NCI-H82 (cell line): ENCODE measurements at places on chromosomes 3 and 15.

DNA sequence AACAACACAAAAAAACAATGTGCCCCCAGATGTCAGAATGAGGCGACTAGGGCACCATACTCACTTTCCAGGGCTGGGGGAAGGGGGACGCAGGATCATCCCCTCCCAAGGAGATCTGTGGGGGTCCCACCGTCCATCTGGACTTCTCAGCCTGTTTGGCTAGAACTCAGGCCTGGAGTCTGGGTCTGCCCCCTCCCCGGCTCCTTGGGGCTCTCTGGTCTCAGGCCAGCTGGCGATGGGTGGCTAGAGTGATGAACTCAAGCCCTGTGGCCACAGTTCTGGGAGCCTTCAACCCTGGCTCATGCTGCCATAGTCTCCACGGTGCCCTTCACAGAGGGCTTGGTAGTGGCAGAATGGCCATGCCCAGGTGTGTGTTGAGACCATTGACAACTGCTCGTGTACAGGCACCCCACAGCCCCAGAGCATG is 13.6 kb downstream of the ZBTB47 start:
- no peak for DNase-seq

DNA sequence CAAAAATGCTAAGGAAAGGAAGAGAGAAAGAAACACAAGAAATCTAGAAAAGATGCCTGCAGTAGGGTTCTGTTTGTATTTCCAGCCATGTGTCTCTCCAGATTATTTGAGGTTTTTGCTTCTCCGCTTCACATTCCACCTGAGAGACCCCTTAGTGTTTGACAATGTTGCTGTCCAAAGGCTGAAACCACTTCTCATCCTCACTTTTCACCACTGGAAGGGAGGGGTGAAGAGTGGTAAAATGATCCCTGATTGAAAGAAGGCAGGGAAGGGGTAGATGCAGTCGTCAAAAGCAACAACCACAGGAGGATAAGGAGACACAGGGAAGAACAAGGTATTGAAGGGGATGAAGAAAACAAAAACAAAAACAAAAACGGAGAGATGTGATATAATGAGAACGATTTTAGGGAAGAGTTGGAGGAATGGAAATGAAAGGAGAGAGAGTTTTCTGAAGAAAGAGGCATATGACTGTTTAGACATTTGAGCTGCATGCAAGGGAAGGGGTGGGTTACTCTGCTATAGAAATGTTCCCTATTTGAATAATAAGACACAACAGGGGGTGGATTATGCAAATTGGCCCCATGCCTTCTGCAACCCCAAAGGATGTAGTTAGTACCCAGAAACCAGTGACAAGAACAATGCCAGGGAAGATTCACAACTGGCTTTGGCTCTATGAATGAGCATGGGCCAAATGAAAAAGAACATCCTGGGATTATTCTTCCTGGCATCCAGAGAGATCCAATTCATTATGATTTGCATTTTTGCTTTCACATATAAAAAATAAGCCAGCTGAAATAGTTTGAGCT is 235.9 kb downstream of the GAP43 start:
- DNase-seq, result no peak

GRCh38 chr3:146203776-146204175 is 42.8 kb upstream of the PLOD2 start:
- no peak for DNase-seq

GRCh38 chr3:189947068-189947467 is 173.6 kb downstream of the P3H2 start:
- no peak for DNase-seq

DNA sequence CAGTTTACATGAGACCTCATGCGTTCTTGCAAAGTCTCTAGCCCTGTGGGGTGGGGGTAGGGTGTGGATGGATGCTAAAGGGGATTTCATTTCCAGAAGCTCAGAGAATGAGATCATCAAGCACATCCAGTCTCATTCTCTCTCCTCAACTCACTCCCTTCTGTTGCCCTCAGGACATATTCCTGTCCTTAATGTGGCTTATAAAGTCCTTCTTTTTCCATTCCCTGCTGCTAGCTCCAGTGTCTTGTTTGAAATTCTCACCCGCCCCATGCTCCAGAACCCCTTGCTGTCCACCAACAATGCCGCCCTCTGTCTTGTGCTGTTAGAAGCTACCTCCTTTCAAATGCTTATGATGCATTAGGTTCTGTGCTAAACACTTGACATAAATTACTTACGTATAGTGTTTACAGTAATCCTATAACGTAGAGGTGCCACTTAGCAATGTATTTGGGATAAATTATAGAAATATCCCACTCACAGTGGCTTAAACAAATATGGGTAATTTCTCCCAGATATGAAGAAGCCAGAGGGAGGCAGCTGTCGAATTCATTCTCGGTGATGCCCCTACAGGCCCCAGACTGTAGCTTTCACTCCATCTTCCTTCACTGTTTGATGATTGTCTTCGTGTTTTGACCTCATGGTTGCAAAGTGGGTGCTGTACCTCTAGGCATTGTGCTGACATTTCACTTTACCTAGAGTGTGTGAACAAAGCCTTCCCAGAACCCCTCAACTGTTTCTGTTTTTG is 273.1 kb upstream of the TBL1XR1 start:
- DNase-seq, result no peak

DNA sequence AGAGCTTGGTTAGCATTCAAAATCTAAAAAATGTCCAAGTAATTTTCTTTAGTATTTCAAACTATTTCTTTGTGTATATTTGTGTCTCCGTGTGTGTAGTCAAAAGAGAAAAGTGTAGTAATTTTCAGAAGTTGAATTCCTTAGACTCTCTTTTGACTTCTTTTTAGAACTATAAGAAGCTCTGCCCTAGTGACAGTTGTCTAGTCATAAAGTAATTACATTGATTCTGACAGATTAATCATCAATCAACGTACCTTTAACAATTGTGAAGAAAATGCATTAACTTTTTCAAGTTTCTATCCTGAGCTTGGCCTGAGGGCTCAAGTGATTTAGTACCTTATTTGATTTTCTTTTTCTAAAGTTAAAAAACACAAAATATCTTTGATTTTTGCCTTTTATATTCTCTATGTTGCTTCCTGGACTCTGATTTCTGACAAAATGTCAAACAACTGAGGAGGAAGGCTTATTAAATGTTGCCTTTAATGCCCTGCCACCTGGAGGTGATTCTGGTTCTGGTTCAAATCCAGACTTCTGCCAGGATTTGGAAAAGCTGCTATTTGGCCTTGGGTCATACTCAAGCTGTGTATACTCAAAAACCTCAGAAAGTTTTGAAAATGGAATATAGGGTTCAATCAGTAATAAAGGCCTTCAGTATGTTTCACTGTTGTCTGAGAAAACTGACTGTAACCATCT is 653.6 kb downstream of the NSUN3 start:
- DNase-seq, result peak; percentile 38

DNA sequence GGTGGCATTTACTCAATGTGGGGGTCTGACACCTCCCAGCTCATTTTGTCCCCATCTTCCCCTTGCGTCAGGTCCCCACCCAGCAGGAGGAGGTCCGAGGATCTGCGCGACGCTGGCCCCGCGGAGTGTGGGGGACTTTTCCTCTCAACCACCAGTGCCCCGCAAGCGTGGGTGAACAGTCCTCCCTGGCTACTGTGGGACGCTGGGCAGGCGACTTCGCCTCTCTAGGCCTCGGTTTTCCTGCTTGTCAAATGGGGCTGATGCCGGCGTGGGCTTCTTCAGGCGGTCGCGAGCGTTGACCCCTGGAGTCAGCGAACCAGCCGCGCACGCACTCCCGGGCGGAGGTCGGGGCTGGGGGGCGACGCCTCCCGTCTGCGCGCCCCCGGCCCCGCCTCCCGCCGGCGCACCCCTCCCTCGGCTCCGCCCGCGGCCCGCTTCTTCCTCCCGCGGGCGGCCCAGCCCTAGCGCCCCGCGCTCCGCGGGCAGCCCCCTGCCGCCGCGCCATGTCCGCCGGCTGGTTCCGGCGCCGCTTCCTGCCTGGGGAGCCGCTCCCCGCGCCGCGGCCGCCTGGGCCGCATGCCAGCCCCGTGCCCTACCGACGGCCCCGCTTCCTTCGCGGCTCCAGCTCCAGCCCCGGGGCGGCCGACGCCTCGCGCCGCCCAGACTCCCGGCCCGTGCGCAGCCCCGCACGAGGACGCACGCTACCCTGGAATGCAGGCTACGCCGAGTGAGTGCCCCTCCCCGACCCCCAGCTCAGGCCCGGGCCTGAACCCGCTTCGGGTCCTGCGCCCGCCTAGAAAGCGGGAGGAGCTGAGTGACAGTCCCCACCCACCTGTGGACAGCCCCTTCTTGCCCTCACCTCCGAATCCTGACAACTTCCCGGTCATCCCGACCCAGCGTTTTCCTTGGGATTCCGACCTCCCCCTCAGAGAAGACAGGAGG is at the start of gene PPM1M:
TSS of gene PPM1M (plus strand) at position 438 of the 942 bp plus-strand sequence. CDS start at position 504, 66 bp downstream.
- peak; percentile 36 for DNase-seq

GRCh38 chr3:23256741-23257435 is 53.8 kb downstream of the UBE2E2 start:
- peak; percentile 8 for DNase-seq

DNA sequence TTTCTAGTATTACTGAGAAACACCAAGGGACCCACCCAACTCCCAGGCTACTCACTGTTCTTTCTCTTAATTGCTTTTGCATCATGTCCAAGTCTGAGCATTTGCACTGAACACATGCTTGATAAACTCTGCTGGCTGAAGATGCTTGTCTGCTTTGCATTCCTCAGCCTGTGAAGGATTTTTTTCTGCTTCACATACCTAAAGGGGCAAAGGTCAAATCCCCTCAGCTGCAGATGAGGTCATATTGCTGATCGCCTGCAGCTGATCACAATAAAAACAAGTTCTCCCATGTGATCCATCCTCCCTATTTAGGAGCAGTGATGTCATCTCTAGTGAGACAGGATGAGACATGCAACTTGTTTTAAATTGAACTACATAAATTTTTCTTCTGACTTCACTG is 84.6 kb upstream of the DCBLD2 start:
- no peak for DNase-seq

GRCh38 chr3:107904536-107905066 is 186.2 kb downstream of the CD47 start:
- DNase-seq, result no peak

DNA sequence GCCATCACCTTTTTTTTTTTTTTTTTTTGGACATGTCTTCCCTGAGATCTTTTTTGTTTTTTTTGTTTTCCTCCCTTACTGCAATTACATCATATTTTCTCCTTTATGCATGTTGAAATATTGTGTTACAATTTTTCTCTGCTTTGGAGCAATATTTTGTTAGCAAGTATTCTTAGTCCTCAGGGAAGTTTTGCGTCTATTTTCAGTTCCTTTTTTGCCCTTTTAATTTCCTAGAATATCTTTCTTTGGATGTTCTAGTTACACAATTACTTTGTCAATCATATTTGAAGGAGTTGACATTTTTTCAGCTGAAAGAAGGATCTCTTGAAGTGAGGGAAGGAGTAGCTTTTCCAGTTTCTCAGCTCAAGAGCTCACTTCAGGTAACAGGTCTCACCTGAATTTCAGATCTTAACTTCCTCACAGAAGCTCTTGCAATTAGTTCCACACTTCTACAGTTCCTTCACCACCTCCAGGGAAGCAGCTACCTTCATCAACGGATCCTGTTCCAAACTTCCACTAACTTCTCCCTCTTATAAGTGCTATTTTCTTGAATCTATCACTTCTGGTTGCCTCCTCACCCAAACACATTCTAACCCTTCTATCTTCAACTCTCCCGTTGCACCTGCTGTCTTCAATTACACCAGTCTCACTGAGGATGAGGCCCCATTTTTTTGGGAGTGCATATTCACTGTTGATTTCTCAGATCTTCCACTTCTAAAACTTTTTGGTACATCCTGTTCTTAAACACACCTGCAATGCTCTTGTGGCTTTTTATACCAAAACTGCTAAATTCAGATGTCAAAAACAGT is 57.8 kb upstream of the CPOX start:
- no peak for DNase-seq

GRCh38 chr3:179956416-179956830 is 80.3 kb downstream of the PEX5L start:
- no peak for DNase-seq

GRCh38 chr3:43869491-43869890 is 178.8 kb downstream of the ABHD5 start:
- no peak for DNase-seq

- DNase-seq, result no peak
These were observed 317.7 kb downstream of the MECOM start for GRCh38 chr3:169345662-169346331.

DNA sequence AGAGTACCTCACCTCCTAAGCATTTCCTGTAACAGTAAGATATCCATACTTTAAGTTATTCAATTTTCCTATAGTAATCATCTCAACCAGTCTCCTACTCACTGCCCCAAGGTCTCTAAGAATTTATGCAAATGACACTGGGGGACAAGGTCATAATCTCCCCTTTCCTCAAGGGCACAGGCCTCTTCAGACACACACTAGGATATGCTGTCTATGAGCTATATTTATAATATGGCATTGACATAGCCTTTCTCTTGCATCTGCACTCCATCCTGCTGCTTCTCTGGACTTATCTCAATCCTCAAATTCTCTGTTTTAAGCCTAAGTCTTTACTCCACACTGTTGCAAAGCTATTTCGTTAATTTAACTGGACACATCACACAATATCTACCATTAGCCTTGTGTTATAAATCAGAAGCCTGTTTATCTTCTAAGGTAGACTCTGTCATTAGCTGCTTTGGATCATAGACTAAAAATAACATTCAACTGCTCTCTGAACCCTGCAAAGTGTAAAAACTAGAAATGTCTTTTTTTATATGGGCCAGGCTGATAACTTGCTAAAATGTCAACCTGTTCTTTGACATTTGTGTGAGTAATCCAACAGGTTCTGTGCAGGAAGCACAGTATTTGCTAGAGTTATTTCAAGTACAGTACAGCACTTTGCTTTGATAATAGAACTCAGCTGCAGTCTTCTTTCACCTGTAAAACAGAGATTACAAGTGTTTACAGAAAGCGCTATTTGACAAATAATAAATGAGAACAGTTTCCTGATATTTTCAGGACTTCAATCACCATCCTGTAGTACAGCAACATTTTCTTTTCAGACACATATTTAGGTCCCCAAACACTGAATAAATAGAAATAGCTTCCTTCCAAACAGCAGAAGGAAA is 17.8 kb upstream of the SEC62 start:
- DNase-seq, result no peak

- DNase-seq, result peak; percentile 95
These were observed 30.2 kb upstream of the VPS8 start for GRCh38 chr3:184781801-184782200.
